ENCODE measurements at places on chromosomes 2 and 18.

DNA sequence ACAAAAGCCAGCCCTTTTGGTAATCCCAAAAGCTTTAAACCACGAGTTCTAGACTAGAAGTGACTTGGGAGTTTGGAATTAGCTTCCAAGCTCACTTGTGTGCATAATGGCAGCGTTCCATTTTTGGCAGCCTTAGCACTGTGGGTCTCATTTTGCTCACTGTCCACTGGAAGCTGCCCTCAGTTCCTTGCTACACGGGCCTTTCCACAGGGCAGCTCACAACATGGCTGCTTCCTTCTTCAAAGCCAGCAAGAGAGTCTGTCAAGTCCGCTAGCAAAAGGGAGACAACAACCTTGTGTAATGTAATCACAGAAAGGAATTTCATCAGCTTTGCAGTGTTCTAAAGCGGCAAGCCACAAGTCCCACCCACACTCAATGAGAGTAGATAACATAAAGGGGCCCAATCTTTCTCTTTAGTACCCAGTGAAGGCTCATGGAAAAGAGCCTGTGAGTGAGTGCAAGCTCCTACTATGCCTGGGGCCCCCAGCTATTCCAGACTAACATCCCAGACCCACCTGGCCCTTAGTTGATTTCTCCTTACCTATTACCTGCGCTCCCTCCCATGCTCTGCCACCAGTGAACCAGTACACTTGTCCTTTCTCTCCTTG is 239.7 kb upstream of the FBXO11 start:
- no peak for DNase-seq

- no peak for DNase-seq
Measured at GRCh38 chr2:138021154-138021553, 56.9 kb downstream of the HNMT start.

- no peak for DNase-seq
Measured at GRCh38 chr18:42574871-42575270, 540.6 kb downstream of the RIT2 start.

DNA sequence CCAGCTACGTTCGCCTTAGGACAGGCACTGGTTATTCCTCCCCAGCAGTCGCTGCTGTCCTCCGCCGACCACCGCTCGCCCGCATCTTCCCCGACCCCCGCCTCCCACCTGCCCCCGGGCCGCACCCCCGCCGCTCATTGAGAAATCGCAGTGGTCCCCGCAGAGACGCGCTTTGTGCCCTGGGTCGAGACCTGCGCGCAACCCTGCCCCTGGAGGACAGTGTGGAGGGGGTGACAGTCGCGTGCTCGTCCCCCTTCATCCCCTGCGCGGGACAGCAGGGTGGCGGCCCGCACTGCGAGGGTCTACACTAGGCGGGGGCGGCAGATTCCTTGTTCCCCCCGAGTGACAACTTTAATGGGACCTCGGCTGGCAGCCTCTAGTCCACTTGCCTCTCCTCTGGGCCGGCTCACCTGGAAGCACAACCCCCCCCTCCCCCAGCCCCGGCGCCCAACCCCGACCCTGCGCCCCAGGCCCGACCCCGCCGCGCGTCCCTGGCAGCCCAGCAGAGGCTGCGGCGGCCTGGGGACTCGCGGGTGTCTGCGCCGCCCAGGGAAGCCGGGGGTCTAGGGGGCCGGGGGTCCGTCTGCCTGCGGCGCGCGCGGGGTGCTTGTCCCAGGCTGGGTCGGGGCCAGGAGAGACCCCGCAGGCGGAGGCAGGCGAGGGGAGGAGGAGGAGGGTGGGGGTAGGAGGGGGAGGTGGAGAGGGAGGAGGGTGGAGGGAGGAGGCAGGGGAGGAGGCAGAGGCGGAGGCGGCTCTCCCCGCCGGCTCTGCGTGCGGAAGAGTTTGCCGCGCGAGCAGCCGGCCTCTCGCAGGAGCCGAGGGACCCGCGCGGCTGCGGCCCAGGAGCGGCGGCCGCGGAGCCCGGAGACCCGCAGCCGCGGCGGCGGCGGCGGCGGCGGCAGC is at the start of gene NPAS2:
Gene NPAS2 (plus strand): TSS at position 770 of the 903 bp plus-strand sequence. CDS start 84,616 bp downstream, outside the sequence.
- DNase-seq: no peak

DNA sequence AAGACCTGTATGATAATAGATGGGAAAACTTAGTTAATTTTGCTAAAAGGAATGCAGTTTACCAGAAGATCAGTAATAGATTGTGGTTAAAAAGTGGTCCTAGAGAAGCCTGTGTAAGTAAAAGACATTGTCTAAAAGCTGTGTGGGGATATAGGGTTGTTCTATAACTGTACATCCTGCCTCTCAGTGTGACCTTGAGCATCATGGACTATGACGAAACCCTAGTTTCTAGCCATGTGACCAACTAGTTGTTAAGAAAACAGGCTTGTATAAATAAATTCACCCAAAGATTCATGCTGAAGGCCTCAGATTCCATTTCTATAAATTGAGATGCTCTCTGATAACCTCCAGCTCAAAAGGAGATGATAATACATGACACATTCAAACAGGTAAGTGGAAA is 160.7 kb downstream of the IKZF2 start:
- no peak for DNase-seq

- no peak for DNase-seq
Measured at GRCh38 chr2:182182436-182182835, 196.8 kb downstream of the PPP1R1C start.

GRCh38 chr2:38016219-38016618 is 59.7 kb downstream of the CYP1B1 start:
- DNase-seq: no peak

GRCh38 chr2:12964904-12965539 is 248.3 kb downstream of the TRIB2 start:
- DNase-seq: no peak

- DNase-seq: no peak
Measured at GRCh38 chr2:45166229-45166890, 157.1 kb upstream of the SIX2 start.

- no peak for DNase-seq
Measured at GRCh38 chr18:21489119-21489750, 111.3 kb downstream of the ESCO1 start.

DNA sequence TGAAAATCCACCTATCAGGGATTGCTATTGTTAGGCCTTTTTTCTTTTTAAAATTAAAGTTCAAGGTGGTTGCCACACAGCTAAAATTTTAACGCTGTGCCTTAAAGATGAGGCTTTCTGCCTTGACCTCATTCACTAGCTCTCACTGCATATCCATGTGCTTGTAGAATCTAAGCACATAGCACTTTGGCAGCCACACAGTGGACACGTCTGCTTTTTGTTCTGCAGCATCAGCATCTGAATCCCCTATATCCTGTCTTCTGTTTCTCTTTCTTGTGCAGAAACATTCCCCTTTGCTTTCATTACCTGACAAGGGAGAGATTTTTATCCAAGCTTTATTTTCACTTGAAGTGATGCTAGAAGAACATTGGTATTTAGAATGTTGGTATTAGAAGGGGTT is 38.1 kb downstream of the RALB start:
- DNase-seq: no peak

DNA sequence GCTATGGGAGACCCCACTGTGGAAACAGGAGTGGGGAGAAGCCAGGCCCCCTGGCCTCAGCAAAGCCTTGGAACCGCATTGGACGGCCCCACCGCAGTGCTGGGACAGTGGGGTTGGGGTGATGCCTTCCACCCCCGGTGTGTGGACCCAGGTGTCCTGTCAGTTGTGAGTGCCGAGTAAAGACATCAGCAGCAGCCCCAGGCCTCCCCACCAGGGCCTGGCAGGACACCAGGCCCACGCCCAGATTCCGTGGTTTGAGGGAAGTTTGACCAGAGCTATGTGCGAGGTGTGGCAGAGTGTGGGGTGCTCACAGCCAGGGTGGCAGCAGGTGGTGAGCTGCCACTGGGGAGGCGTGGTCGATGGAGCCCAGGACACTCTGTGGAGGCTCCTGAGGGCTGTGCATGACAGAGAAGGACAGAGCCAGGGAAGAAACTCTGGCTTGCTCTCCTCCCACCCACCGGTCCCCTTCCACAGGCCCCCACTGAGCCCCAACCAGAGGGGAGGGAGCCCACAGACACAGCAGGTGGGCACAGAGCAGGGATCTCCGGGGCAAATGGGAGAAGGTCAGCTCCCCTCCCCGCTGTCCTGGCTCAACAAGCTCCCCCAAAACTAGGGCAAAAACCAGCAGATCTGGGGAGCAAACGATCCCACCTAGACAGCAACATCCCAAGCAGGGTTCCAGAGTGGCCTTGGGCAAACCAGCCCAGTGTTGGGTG is 69.1 kb downstream of the TWIST2 start:
- DNase-seq: no peak

Measured in right atrium auricular region (tissue), 2 donors.